ENCODE measurements at places on chromosomes 12 and 14.

- no peak for DNase-seq
Observed at GRCh38 chr12:121794534-121795033, 1.1 kb upstream of the RHOF start.

DNA sequence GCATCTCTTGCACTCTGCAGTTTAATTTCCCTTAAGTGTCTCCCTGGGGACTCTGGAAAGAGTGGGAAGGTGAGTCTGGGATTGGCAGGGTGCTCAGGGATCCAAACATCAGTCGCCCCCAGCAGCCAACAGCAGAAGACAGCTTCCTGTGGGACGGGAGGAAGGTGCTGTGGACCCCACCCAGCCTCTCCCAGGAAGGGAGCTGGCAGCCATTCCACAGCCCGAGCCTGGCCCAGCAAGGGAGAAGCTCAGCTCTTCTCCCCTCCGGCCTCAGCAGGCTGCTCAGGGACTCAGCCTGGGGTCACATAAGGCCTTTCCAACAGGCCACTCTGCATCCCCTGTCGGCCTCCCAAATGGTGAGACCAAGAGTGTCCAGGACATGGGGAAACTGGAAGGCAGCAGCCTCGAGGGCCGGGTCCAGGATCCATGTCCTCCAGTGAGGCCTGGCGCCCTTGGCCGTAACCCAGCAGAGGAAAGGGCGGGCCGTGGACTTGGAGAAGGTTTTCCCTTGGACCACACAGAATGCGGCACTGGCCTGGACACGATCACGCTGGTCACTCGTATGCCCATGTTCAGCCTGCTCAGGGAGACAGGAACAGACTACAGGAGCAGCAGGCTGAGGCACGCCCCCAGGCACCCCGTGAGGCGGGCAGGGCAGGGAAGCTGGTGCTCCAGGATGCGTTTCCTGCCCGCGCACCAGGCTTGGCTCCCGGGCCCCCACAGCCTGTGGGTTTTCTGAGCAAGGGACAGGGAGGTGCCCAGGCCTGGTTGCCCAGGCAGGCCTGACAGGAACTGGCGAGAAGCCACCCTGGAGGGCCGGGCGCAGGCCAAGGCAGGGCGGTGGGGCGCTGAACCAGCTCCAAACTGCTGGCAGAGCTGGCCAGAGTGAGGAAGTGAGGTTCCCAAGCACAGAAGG is 3.5 kb downstream of the XRCC3 start:
- DNase-seq: no peak

- DNase-seq: no peak
Observed at GRCh38 chr14:23379366-23380196, 2.7 kb downstream of the CMTM5 start.

DNA sequence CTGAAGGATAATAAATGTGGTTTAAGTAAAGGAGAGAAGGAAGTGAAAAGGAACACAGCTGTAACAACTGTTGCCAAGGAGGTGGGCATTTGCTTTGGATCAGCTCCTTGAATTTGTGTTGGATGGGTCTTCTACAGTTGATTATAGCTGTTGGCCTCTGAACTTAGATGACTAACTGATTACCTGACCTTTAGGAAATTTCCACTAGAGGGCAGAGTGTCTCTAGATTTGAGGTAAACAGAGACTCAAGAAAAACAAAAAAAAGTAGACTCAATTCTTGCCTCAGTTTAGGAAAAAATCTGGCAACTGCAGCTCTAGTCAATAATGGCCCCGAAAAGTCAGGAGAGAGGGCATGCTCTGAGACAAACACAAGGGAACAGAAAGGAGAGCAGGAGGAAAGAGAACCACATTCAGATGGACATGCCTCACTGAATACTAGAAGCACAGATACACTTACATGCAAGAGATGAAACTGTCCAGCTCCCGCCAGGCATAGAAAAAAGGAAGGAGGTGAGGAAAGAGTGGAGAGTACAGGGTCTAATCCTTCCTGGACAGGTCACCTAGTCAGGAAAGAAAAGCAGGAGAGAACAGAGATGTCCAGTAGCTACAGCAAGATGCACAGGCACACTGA is 20.6 kb downstream of the COX14 start:
- no peak for DNase-seq

Measured in CMK (cell line).